ENCODE measurements at places on chromosomes 2 and 18.
A peak's percentile ranks its signal among the peaks of the same experiment; 100 is the strongest.

- DNase-seq, result no peak
Measured at GRCh38 chr2:240253583-240254145, 113.2 kb upstream of the OTOS start.

- DNase-seq, result no peak
Measured at GRCh38 chr2:162676515-162676914, 162.1 kb downstream of the KCNH7 start.

DNA sequence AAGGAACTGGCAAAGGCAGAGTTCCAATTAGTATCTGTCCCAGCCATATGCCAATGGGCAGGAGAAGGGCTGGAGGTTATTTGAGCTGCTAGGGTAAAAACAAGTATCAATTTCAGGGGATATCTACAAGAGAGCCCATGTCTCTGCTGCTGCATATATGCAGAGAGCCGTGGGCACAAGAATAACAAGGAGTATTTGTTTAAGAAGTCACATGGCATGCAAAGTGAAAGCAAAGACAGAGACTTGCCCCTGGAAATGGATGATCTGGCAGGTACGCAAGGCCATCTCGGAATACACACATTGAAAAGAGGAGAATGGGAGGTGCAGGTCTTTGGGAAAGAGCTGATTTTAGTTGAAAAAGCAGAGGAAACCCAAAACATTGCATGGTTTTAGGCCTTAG is 170.6 kb downstream of the EVA1A start:
- DNase-seq, result no peak

- DNase-seq, result no peak
Measured at GRCh38 chr2:126444512-126444911, 211.4 kb upstream of the GYPC start.

DNA sequence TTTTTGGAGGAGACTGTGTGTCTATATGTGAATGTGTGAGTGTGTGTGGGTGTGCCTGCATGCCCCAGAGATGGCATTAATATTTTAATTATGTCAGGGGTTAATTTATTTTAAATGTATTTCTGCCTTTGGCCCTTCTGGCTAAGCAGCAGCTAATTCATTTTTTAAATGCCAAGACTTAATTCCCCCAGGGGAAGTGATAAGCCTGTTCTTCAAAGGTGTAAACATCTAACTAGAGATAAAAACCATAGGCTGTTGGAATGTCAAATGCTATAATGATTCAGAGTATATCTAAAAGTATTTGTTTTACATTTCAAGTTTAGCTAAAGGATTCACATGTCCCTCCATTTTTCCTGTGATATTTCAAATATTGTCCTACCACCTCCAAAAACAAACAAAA is 184.7 kb downstream of the SPP2 start:
- DNase-seq, result no peak

GRCh38 chr2:109440499-109441156 is 173.1 kb downstream of the SEPTIN10 start:
- peak; percentile 40 for DNase-seq

- no peak for DNase-seq
Measured at GRCh38 chr2:237661799-237662328, 34.5 kb downstream of the LRRFIP1 start.

DNA sequence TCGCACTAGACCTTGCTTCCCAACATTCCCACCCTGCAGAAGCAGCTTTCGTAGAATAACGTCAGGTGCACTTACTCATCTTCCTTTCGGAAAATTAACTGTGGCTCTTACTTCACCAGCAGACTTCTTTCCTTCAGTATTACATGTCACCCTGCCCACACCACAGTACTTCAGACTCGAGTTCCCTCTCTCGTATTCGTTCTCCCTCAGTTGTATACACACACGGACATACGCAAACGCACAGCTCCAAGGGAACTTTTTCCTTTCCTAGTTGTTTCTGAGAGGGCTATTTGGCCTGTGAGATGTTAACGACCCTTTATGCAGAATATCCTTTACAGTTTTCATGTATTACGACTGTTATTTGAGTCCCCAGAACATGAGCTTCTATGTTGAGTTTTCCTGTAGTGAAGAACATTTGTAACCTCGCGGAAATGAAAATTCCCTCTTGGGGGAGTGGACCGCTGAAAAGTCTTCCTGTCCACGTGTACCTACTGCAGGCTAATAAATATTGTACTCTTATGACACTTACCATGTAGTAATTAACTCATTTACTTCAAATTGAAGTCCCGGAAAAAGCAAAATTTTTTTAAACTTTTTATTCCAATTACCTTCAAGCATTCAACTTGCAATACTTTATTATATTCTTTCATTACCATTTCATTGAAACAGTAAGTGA is 908 bp downstream of the ERLEC1 start:
- no peak for DNase-seq

- no peak for DNase-seq
Measured at GRCh38 chr2:27255187-27255586, 7.7 kb downstream of the SLC30A3 start.
